ENCODE measurements at places on chromosomes 5 and 9.

DNA sequence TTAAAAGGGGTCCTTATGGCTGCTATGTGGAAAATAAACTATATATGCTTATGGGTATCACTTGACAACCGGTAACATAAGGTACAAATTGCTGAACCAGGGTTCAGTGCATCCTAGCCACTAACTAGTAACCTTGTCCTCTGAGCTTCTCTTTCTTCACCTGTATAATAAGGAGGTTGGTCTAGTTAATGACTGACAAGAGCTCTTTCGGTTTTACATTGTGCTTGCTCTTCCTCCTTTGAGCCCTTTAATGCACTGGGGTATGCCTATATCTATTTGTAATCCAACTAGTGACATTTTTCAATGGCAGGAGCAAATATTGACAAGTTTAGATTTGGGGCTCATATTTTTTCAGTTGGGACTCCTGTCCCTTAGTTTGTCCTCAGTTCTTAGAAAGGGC lies 66.1 kb downstream of the NPR3 start:
- no peak overlapping the region for H3K4me3 ChIP-seq
- H3K36me3 ChIP-seq = no peaks in the 10 kb centered on the region
- no peak for DNase-seq
- no peaks in the 10 kb centered on the region for H3K27me3 ChIP-seq

- no peak overlapping the region for H3K27ac ChIP-seq
- H3K4me3 ChIP-seq = no peak overlapping the region
- DNase-seq = no peak
- H3K4me1 ChIP-seq = no peaks in the 10 kb centered on the region
Measured at GRCh38 chr5:107040907-107041306, 629.8 kb downstream of the EFNA5 start.

GRCh38 chr5:124401476-124402143 lies 344.8 kb downstream of the ZNF608 start:
- H3K4me3 ChIP-seq = no peak overlapping the region
- H3K4me1 ChIP-seq = no peaks in the 10 kb centered on the region
- no peak for DNase-seq
- no peaks in the 10 kb centered on the region for H3K36me3 ChIP-seq

GRCh38 chr5:121009058-121009457 lies 545.0 kb downstream of the PRR16 start:
- no peak overlapping the region for H3K27ac ChIP-seq
- no peaks in the 10 kb centered on the region for H3K36me3 ChIP-seq
- no peak overlapping the region for H3K4me3 ChIP-seq
- no peaks in the 10 kb centered on the region for H3K27me3 ChIP-seq
- DNase-seq = no peak

DNA sequence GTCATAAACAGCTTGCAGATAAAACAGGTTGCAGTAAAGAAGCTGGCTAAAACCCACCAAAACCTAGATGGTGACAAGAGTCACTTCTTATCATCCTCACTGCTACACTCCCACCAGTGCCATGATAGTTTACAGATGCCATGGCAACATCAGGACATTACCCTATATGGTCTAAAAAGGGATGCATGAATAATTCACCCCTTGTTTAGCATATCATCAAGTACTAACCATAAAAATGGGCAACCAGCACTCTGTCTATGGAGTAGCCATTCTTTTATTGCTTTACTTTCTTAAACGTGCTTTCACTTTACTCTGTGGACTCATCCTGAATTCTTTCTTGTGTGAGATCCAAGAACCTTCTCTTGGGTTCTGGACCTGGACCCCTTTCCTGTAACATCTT lies 6.7 kb upstream of the SOX30 start:
- H3K27me3 ChIP-seq = peaks cover 2% of the 10 kb centered on the region
- no peaks in the 10 kb centered on the region for H3K4me1 ChIP-seq
- peaks cover 16% of the 10 kb centered on the region for H3K36me3 ChIP-seq
- no peak for DNase-seq
- H3K27ac ChIP-seq = no peak overlapping the region
- no peak overlapping the region for H3K4me3 ChIP-seq

DNA sequence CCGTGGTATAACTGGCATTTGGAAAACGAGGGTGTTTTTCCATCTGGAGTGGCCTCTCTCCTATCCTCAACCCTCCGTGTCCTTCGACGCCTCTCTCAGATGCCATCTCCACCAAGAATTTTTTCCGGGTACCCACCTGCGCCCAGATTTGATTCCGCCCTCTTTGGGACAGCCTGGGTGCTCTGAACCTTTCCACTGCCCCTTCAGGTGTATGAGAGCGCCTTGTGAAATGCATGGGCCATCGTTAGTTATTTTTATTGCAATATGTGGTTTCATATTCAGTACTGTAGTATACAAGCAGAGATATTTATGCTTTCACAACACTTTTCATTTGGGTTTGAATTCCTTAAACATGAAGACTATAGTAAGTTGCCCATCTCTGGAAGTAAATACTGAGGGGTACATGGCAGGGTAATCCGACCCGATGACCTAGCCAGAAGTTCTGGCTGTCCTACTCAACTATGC lies 78.2 kb upstream of the IFNE start:
- H3K36me3 ChIP-seq = peaks cover 2% of the 10 kb centered on the region
- H3K4me1 ChIP-seq = peaks cover 48% of the 10 kb centered on the region
- DNase-seq = no peak
- peaks cover 34% of the 10 kb centered on the region for H3K27me3 ChIP-seq
- H3K27ac ChIP-seq = no peak overlapping the region

Data from activated naive CD8-positive, alpha-beta T cell treated with anti-CD3 and anti-CD28 coated beads, Interleukin-2, amount 50 U/mL, for 24 hours (primary cell).